ENCODE measurements at places on chromosomes 1 and 21. TPM values are rescaled to one million over a fixed set of nuclear protein-coding genes. Genes with fewer than 3 reads are reported as not detected.

GRCh38 chr21:44047996-44048560, 36.0 kb downstream of the TRAPPC10 start:
- no peak for DNase-seq

DNA sequence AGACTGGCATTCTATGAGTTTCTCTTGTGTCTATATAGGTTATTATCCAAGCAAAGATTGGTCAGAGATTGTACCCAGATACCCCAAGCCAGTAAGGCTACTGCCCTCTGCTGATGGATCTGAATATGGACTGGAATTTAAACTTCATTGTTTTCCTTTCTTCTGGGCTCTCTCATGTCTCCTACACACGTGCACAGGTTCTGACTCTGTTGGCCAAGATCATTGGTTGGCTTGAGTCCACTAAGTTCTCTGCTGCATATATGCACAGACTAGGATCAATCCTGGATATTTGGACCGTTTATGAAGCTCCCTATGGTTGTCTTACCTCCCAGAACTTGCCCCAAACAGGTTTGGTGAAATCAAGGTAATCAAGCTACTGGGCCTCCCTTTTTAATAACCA, 69.7 kb downstream of the CC2D1B start:
- peak; percentile 69 for DNase-seq

GRCh38 chr1:109890115-109890953, 20.3 kb upstream of the CSF1 start:
- DNase-seq = no peak

- DNase-seq = no peak
Observed at GRCh38 chr1:160330119-160330518, 12.9 kb downstream of the COPA start.

DNA sequence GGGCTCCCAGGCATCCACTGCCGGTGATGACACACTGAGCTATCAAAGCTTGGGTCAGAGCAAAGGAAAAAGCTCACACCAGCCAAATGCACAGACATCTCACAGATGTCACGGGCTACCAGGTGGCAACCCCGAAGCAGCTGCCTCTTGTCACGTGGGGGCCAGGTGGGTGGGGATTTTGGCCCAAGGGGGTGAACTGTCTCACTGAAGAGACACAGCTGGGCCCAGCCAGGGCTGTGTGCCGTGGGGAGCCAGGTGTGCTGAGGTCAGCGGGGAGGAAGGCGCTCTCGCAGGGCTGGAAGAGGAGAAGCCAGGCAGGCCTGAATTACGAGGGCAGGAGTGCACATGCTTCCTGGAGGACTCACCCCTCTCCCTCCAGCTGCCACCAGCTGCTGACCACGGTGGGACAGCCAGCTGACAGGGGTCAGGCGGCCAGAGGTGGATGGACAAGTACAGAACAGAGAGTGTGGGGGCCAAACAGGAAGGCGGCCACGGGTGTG, 32.4 kb downstream of the KCNN3 start:
- DNase-seq = no peak

- DNase-seq = no peak
Observed at GRCh38 chr1:12548279-12548972, 69.6 kb downstream of the DHRS3 start.

Gene OR2T11
- not detected for total RNA-seq

Gene LYPD8
- not detected for total RNA-seq

Measured in GM23338 (cell line).